Calu3 (cell line): ENCODE measurements at places on chromosomes 6 and 20. TPM values are rescaled to one million over a fixed set of nuclear protein-coding genes. Genes with fewer than 3 reads are reported as not detected.

DNA sequence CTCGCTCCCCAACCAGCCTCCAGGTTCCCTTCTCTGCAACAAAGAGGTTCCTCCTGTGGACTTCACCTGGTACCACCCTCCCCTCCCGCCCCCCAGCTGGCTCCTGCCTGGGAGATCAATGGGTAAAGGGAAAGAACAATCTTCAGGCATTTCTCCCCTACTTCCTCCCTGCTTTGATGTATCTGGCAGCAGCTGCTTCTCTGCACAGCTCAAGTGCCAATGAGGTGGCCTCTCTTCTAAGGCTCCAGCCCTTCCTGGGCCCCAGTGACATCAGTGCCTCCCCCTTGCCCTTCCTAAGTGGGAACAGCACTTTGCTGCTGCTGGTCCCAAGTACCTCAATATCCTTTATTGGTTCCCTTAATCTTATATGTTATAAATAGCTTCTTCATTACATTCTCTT is 23.5 kb downstream of the MOCS1 start:
- no peaks in the 10 kb centered on the region for H3K36me3 ChIP-seq
- H3K4me1 ChIP-seq: no peaks in the 10 kb centered on the region
- no peak for DNase-seq
- H3K4me3 ChIP-seq: no peak overlapping the region
- no peak overlapping the region for H3K27ac ChIP-seq

DNA sequence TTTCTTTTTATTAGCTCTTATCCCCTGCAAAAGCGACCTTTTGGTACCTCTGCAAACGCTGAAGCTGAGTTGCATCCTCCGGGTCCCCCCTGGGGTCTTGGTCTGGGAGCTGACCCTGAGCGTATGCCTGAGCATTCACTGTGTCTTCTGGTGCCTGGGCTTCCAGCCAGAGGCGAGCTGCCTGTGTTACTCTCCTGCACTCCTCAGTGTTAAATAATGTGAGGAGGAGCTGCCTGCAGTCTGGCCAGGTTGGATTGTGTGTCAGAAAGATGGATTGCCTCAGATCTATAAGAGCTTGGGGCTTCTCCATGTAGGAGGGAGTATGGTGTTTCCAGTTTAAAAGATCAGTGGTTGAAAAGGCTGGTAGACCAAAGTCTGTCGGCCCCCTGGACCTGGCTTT is 8.7 kb upstream of the GMPR start:
- H3K4me1 ChIP-seq: no peaks in the 10 kb centered on the region
- H3K36me3 ChIP-seq: no peaks in the 10 kb centered on the region
- no peaks in the 10 kb centered on the region for H3K27me3 ChIP-seq
- H3K27ac ChIP-seq: no peak overlapping the region
- H3K4me3 ChIP-seq: no peak overlapping the region

GRCh38 chr20:49874696-49875095 is 40.6 kb downstream of the SPATA2 start:
- H3K36me3 ChIP-seq: peaks cover 47% of the 10 kb centered on the region
- H3K4me3 ChIP-seq: no peak overlapping the region

- no peak for DNase-seq
- H3K27ac ChIP-seq: no peak overlapping the region
- no peaks in the 10 kb centered on the region for H3K4me1 ChIP-seq
- H3K36me3 ChIP-seq: peaks cover 13% of the 10 kb centered on the region
- H3K4me3 ChIP-seq: no peak overlapping the region
- no peaks in the 10 kb centered on the region for H3K27me3 ChIP-seq
These were observed 4.7 kb upstream of the ZDHHC14 start for GRCh38 chr6:157376241-157376640.

GRCh38 chr6:117559299-117559698 is 43.0 kb downstream of the GOPC start:
- H3K36me3 ChIP-seq: peaks cover 19% of the 10 kb centered on the region
- H3K4me3 ChIP-seq: no peak overlapping the region
- peak overlapping the region; percentile 81 for H3K27ac ChIP-seq
- no peaks in the 10 kb centered on the region for H3K4me1 ChIP-seq
- no peak for DNase-seq

Gene ZKSCAN8
- 23.2 and 27.5 TPM in 2 replicates for total RNA-seq
